Foreskin keratinocyte (primary cell): ENCODE measurements at places on chromosomes 5 and 9. TPM values are rescaled to one million over a fixed set of nuclear protein-coding genes. Genes with fewer than 3 reads are reported as not detected.
A peak's percentile ranks its signal among the peaks of the same experiment; 100 is the strongest.

DNA sequence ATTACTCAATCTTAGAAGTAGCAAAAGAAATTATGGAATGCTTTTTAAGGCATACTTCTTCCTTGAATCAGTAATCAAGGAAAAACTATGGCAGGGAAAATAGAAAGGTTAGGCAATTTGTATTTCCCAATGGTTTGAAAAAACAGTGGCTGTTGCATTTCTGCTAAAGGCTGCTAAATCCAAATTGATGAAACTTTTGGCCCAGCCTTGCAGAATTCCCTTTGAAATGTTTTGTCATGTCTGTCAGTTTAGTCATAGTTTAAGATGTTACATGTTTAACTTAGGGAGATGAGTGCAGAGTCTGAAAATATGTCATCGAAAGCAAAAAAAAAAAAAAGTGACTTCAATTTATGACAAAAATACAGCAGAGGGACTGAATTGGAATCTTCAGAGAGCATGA is 878.9 kb upstream of the WWC1 start:
- DNase-seq, result no peak

DNA sequence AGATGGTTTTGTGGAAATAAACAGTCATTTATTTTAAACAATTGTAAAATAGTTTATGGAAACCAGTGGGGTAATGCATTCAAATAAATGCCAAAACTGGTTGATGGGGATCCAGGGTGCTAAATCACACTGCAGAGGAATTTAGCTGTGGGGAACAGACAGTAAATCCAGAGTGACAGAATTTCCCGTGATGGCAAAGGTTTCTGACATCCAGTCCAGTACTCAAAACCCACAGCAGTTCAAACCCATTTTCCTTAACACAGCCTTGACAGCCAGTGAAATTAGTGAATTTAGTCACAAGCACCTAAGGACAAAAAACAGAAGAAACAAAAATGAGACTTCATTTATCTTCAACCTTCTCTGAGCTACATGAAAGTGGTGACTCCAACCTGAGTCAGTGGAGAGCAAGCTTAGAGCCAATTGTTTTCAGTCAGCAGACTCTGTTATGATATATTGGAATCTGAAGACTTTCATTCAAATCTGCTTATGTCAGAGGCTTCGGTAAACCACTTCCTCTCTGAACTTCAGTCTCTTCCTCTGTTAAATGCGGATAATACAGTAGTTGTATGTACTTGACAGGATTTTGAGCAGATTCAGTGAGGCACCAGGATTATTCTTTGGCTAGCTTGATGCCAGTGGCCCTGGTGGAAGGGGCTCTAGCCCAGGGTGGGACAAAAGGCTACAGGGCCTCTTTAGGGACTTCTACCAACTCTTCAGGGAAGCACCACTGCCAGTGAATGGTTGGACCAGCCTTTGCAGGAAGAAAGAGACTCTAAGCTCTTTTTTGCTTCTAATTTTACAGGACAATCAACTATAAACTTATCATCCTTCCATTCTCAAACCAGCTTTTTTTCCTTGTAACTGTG is 185.3 kb downstream of the MAPKAP1 start:
- peak; percentile 95 for DNase-seq

Gene SPAG8
- total RNA-seq, result 0.35 and 0.58 TPM in 2 replicates

GRCh38 chr9:110214090-110214489 is 6.1 kb upstream of the C9orf152 start:
- DNase-seq, result peak; percentile 58
